ENCODE measurements at places on chromosomes 3 and 15.

DNA sequence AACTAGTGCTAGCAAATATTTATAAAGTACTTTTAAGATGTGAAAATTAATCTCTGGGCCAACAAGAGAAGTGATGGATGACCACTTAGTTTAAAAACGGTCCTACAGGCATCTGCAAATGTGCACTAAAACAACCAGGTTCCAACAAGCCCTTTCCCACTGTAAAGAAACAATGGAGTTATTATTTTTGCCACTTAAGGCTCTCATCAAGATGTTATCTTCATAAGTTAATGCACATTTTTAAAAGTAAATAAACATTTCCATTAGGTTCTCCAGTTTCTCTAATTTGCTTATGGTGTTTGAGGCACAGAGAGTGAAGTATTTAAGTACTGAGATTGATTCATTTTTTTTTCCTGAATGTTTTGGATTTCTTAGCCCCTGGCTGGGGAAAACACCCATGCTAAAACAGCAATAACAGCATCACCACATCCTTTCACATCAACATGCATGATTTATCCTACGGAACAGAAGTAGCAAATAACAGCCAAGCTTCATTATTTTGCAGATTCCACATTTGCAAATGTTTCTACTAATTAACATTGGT, 20.8 kb downstream of the ABI3BP start:
- no peak for DNase-seq

- DNase-seq = no peak
Measured at GRCh38 chr3:172324611-172325203, 123.5 kb downstream of the GHSR start.

DNA sequence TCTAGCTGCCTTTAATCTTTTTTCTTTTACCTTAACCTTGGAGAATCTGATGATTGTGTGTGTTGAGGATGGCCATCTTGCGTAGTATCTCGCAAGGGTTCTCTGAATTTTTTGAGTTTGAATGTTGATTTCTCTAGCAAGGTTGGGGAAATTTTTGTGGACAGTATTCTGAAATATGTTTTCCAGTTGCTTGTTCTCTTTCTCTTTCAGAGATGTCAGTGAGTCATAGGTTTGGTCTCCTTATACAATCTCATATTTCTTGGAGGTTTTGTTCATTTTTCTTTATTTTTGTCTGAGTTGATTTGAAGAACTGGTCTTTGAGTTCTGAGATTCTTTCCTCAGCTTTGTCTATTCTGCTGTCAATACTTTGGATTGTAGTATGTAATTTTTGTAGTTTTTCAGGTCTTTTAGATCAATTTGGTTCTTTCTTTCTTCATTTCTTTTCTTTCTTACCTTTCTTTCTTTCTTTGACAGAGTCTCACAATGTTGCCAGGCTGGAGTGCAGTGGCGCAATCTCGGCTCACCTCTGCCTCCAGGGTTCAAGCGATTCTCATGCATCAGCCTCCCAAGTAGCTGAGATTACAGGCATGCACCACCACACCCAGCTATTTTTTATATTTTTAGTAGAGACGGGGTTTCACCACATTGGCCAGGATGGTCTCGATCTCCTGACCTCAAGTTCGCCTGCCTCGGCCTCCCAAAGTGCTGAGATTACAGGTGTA, 366.4 kb upstream of the RASGRP1 start:
- DNase-seq = no peak

DNA sequence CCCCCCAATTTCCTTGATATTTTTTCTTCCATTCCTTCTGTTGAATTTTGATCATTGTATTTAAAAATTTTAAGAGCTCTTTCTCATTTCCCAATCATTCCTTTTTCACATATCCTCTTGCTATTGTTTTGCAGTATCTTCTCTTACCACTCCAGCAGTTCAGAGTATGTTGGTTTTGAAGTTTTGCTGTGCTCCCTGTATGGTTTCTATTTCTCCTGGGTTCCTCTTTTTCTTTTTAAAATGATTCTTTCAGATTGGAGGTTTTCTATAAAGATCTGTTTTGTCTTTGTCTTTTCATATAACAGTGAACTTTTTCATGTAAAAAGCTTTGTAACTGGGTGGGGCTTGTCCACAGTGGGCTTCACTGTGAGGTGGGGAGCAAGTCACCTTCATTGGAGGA, 12.8 kb downstream of the USP3 start:
- no peak for DNase-seq

- DNase-seq = peak; percentile 51
Measured at GRCh38 chr3:11582191-11582968, 61.3 kb downstream of the VGLL4 start.

DNA sequence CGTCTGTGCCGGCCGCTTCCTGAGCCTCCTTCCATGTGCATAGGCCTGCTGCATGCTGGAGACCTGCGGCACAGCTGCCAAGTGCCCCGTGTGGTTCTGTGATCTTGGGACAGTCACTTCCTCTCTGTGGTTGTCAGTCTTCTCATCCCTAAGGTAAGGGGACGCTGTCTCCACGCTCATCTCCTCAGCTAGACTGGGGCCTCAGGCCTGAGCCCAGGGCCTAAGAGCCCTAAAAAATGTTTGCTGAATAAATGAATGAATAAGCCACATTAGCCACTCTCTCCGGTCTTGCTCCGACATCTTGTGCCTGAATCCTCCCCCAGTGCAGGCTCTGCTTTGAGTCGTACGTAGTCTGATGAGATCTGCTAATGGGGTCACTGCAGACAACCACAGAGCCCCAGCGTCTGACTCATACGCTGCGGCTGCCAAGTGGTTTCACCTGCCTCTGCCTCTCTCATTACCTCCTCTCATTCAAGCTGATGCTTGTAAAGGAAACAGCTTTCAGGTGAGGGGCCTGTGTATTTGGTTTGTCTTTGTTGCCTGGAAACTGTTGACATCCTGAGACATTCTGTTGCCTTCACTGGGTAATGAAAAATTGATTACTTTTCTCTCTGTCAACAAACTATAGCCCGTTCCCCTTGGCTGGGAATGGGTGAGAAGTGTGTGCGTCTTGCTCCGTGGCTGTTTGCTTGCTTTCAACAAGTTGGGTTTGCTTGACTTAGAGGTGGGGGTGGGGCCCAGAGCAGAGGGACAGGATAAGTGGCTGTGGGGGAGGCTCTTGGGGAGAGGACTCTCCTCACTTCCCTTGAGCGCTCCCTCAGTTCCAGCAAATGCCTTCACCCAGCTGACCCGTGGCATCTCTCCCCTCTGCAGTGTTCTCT, 15.9 kb downstream of the RPLP1 start:
- peak; percentile 89 for DNase-seq

DNA sequence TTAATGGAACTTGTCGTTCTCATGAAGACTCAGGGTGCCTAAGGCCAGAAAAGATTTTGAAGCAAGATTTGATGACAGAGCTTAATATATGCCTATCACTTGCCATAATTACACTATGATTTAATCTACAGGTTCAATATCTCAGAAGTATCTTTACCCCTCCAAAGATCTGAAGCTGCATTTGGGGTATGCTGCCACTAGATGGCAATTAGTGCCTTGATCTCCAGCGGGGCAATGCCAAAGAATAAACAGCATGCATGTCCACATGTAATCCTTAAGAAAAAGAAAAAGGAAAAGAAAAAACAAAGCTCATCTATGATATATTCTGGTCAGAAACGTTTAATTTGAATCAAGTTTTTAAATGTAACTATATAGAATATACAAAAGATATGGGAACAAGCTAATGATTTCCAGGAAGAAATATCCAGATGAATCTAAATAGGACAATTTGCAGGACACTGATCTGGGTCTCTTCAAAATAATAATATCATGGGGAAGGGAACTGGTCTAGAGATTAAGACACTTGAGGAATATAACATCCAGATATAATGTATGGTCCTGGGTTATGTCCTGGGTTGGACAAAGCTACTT, 55.0 kb upstream of the SOX14 start:
- DNase-seq = peak; percentile 6

DNA sequence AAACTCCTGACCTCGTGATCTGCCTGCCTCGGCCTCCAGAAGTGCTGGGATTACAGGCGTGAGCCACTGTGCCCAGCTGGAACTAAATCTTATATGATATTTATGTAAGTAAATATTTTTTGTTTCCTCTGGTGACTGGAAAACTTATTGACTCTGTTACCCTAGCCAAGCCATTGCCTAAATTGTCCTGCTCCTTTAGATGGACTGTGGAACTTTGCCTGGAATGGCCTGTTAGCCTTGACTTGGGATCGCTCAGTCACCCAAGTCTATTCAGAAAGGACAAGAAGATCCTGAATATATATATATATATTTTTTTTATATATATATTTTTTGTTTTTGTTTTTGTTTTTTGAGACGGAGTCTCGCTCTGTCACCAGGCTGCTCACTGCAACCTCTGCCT, 113.9 kb downstream of the PDE8A start:
- no peak for DNase-seq
